Sciatic nerve (tissue), 2 donors: ENCODE measurements at places on chromosomes 5 and 9.

- no peak for DNase-seq
Observed at GRCh38 chr5:147467973-147468508, 41.8 kb downstream of the DPYSL3 start.

DNA sequence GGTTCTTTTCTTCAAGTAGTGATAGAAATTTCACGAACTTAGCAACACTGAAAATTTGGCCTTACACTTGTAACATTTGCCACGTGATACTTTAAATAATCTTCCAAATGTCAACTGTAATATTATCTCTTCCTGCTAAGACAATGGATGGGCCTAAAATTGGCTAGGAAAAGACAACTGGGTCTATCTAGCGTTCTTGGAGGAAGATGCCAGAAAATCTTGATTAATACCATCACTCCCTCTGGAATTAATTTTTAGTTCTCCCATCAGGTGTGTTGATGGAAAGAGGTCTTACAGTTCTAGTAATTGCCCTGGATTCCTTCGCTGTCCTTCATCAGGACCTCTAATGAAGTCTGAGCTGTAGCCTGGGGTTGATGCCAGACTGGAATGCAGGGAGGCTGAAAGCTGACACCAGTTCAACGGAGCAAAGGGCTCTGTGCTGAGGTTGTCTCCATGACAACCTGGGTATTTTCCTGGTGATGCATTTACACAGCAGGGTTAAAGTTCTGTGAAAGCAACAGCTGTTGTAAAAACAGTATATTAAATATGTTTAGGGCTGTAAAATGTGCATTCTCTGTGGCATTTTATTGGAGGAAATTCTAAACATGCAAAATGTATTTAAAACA, 92.3 kb downstream of the GAS1 start:
- DNase-seq: no peak

DNA sequence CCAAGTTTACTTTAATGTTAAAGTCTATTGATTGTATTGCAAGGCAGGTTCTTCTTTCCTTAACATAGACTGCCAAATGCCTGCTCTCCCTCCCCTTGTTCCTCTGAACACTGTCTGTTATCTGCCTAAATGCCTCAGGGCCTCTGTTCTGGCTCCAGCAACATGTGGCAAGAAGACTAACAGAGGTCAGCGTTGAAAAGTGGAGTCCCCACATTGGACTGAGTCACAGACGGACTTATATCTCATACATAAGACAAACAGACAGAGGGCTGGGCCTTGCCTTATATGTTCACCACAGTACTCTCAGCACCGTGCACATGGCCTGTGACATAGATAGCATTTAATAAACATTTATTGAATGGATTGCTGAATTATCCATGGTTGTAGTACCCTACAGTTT, 91.4 kb downstream of the TSSK1B start:
- DNase-seq: no peak

- no peak for DNase-seq
Observed at GRCh38 chr5:57276353-57276752, 102.5 kb downstream of the GPBP1 start.
